Activated naive CD4-positive, alpha-beta T cell treated with anti-CD3 and anti-CD28 coated beads for 36 hours (primary cell): ENCODE measurements at places on chromosomes 5 and 9.

- no peak for DNase-seq
These were observed 88.7 kb downstream of the PIP5K1B start for GRCh38 chr9:68793605-68794343.

GRCh38 chr5:57664700-57665099 is 182.1 kb upstream of the ACTBL2 start:
- DNase-seq: no peak

- no peak for DNase-seq
These were observed 1.1 kb downstream of the POLR1E start for GRCh38 chr9:37486616-37487548.

DNA sequence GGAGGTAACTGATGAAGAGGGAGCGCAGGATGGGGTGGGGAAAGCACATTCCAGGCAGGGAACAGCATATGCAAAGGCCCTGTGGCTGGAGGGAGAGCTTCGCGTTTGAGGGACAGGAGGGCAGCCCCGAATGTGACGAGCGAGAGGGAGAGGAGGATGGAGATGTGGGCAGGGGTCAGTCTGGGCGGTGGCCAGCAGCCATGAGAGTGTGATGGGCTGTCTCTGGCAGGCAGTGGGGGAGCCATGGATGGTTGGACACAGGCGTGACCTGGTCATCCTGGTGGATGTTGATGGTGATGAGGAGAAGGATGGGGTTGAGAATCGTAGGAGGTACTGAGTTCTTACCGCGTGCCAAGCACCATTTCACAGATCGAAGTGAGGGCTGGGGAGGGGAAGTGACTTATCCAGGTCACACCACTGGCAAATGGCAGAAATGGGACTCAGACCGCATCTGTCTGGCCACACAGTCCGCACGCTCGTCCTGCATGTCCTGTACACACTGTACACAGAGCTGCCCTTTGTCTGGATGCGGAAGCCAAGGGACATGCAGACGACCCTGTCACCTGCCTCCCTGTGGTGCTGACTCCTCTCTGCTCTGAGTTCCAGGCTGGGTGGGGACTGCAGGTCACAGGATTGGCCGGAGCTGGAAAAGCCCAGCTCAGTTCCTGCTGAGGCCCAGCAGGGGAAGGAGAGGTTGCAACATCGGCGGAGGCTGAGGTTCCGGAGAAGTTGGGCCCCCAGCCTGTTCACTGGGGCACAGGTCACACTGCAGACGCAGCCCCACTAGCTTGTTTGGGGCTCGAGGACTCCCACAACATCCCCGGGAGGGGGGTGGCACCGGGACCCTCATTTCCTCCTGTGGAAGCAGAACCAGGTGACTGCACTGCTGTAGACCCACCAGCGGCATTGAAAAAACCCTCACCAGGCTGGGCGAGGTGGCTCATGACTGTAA is 165.6 kb upstream of the IER5L start:
- DNase-seq: no peak

DNA sequence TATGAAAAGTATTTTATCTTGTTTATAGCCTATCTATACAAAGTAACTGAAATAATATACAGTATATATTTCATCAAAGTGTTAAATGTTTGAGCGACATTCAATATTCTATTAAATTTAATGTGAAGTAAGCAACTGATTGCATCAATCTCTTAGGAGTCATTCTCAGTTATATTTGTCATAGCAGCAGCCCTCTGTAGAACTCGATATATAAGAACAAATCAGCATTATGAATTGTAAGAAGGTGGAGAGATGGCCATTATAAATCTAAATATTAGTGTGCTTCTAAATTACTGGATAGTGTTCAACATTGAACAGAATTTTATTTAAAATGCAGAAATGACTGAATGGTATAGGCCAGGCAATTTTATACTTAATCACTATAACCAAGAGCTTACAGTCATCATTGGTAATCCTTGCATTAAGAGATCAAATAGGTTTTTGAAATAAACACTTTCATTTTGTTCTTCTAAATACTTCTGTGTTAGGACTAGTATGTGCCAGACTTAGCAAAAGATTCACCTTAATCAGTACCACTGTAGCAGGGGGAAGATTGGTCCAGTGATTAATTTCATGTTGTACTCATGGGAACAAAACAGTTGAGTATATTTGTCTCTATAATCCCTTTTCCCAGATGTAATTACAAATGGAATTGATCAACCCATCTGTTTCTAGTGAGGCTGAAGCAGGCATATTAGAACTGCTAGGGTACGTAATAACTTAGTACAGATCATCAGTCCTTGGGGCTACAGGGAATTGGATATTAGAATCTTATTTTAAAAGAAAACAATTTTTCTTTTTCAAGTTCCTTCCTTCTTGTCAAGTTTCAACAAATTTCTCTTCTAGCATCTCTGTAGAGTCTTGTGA is 108.3 kb upstream of the TYRP1 start:
- no peak for DNase-seq

- DNase-seq: no peak
These were observed 54.8 kb upstream of the CPEB4 start for GRCh38 chr5:173833196-173833985.

DNA sequence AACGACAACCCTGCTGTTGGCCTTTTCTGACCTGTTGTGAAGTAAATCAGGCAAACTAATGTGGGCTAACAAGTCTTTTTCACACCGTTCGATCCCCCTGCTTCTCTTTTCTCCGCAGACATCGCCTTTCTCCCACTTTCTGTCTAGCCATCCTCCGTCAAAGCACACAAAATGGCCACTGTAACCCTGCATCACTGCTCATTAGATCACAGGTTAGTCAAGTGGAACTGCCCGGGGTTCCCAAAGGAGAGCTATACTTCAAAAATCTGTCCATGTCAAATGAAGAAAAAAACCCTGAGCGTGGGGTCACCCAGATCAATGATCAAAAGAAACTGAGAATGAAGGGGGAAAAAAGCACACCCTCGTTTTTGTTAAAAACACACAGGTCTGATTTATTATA is 212.1 kb downstream of the ARL15 start:
- DNase-seq: no peak

- DNase-seq: peak; percentile 44
These were observed 312 bp downstream of the SET start for GRCh38 chr9:128689293-128689774.

GRCh38 chr9:98175762-98176161 is 16.7 kb downstream of the CORO2A start:
- no peak for DNase-seq

DNA sequence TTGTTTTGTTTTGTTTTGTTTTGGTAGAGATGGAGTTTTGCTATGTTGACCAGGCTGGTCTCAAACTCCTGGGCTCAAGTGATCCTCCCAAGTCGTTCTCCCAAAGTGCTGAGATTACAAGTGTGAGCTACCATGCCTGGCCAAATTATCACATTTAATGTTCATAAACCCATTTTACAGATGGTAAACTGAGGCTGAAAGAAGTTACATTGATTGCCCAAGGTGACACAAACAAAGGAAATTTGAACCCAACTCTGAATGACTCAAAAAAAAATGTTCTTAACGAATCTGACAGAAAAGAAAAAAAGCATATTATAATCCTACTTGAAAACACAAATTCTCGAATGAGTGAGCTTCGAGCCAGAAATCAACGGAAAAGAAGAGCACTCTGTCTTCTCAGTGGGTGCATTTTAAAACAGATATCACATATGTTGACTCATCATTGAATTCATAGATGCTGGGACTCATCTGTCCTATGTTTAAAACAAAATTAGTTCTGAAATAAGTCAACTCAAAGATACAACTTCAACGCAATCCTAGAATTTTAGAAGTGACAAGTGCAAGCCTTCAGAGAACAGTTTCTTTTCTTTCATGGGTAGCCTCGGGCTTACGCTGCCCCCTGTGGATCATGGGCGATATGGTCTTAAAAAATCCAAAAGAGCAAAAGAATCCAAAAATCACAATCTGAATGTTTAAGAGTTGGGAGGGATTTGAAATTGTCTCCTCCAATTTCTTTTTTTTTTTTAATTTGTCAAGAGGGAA is 28.4 kb downstream of the TIMD4 start:
- peak; percentile 88 for DNase-seq

GRCh38 chr5:126410623-126411022 is 12.6 kb upstream of the GRAMD2B start:
- no peak for DNase-seq

GRCh38 chr5:145752534-145752933 is 82.6 kb downstream of the PRELID2 start:
- DNase-seq: no peak

GRCh38 chr5:82106207-82106606 is 134.4 kb downstream of the ATG10 start:
- no peak for DNase-seq

- DNase-seq: no peak
These were observed 11.2 kb downstream of the MVB12B start for GRCh38 chr9:126337729-126338372.

DNA sequence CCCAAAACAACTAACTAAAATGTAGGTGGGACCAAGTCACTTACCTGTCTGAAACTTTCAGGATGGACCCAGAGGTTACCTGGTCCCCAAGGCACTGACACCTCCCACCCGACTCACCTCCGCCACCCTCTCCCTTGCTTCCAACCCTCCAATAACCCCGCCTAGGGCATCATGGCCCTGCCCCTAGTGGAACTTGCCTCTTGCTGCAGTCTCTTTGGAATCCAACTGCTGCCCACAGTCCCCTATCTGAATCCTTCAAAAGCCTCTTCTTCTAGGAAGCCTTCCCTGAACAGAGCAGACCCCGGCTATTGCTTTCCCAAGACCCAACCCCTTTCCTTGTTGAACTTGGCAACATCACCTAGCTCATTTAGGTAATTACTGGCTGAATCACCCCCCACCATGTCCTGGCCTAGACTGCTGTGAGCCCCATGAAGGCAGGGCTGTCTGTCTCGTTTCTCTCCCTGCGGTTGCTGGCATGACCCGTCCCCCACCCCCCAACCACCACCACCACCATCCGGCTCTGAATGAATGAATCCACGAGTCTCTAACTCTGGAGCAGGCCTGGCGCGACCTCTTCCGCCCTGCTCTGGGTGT is 9.4 kb downstream of the CRB2 start:
- DNase-seq: no peak

DNA sequence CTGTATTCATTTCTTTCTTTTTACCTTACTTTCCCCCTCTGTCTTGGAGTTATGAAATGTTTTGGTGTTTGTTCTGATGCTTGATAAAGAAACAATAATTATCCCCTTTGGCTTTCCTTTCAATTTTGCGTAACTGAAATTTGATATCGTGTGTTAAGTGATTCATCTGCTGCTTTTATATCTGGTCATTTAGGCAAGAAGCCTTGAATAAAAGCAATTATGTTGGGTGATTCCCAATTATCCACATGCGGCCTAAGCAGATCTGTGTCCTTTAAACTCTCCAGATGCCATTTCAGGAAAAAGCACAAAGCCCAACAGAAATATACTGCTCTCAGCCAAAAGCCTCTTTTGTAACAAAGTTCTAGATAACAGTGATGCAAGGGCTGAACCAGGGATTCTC is 92.8 kb downstream of the TAF11L14 start:
- DNase-seq: no peak

GRCh38 chr5:20213803-20214202 is 225.8 kb upstream of the CDH18 start:
- DNase-seq: no peak

GRCh38 chr5:88235828-88236227 is 32.8 kb downstream of the TMEM161B start:
- DNase-seq: no peak
